ENCODE measurements at places on chromosomes 1 and 21.

DNA sequence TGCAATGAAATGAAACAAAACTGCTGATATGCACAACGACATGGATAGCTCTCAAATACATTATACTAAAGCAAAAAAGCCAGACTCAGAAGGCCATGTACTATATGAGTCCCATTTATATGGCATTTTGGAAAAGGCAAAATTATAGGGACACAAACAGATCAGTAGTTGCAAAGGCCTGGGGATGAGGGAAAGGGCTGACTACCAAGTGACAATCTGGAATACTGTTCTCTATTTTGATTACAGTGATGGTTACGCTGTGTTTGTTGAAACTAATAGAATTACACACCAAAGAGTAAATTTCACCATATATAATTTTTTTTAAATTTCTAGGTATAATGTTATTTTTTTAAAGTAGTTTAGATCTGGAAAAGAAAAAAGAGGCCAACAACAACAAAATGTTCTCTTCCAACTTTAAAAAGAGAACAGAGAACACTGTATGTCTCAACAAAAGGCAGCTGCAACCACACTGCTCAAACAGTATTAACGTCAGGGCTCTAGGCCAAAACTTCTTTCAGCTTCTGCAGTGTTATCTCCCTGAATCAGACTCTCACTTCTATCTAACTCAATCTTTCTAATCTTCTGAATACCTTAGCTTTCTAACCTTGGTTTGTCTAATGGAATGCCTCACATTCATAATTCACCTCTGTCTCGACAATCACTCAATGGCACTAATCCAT lies 75.8 kb downstream of the FOXJ3 start:
- no peak for DNase-seq

DNA sequence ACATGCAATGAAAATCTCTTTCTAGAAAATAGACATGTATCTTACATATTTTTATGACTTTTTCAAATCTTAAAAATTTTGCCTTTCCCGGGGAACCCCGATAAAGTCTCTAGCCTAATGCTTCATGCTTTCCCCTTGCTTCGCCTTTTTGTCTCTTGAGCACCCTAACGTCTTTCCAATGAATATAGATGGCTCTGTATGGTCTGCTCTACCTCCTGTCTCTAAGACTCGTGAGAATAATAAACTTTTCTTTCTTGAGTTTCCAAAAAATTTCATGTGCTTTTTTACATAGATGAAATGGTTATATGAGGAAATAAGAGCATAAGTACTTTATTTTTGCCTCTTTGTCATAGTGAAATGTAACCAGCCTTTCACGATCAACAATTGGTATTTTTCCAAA lies 202.6 kb downstream of the PDE4B start:
- DNase-seq = no peak

DNA sequence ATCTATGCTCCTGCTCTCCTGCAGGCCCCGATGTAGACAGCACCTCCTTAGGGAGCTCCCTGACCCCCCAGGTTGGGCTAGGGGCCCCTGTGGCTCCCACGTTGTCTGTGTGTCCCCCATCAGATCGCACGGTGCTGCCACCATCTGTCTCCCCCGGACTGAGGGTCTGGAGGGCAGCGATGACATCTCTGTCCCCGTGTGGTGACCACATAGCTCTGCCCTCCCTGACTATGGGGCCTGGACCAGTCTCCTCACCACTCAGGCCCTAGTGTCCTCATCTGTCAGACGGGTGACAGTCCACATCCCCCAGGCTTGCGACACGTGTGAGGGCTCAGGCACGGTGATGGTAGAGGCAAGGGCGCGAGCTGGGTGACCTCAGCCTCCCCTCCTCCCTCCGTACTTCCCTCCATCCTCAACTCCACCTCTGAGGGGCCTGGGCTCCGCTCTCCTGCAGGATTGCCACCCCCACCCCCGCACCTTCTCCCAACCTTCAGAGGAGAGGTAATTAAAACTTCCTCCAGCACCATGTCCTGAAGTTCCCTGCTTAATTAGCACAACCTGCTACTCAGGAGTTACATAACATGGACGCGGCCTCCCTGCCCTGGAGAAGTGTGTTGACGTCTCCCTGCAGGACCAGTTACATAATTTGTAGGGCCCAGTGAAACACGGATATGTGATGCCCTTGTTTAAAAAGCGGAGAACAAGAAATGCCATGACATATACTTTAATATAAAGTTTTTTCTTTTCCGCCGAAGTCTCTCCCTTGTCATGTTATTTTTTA lies 288.2 kb downstream of the PTPRU start:
- no peak for DNase-seq

DNA sequence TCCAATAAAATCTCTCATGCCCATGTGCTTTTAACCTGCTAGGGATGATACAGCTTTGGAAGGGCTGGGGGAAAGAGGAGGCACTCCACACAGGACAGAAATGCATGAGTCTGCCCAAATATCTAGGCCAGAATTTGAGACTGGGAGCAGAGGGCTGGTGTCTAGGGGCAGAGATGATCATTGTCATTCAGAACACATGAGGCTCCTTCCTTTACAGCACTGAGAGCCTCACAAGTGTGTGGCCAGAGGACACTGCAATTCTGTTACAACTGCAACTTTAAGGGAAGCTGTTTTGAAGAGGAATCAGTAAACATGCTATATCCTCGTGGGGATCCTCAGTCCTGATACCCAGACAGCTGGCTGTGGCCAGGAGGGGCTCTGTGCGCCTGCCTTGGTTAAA lies 541.3 kb downstream of the OMA1 start:
- no peak for DNase-seq

DNA sequence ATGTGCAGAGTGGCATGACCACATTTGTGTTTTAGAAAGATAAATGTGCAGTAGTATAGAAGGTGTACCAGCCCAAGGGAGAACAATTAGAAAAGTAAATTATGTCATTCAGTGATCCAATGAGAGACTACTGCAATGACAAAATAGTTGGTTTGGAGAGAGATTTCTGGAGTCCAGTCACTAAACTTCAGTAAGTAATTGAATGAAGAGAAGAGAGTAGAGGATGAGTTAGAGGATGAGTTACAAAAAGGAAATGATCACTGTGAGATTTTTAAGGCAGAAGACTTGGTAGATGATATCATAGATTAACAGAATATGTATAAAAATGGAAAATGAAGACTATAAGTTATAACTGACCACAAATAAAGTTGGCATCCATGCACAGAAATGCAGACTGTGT lies 8.4 kb downstream of the CR2 start:
- DNase-seq = no peak

GRCh38 chr1:61797045-61797755 lies 54.9 kb downstream of the PATJ start:
- no peak for DNase-seq

- DNase-seq = no peak
These were observed 80.1 kb downstream of the ZNF326 start for GRCh38 chr1:90074970-90075391.

Data from suppressor macrophage (primary cell).